ENCODE measurements at places on chromosomes 5 and 9.
A peak's percentile ranks its signal among the peaks of the same experiment; 100 is the strongest.

DNA sequence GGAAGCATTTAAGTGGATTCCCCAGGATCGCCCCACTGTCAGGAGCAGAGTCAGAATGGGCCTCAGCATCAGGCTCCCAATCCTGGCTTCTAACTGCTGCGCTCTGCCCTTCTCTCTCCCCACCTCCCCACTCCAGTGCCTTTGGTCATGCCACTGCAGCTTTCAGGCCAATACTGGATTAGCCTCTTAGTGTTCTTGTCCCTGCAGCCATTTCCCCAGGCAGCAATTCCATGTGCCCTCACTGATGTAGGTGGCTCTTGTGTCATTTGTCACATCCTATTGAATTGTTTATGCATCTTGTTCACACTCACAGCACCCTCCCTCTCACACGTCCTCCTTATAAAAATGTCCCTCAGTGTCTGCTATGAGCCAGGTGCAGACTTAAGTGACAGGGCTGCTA, 544.2 kb upstream of the DAP start:
- no peak for DNase-seq

- no peak for DNase-seq
Measured at GRCh38 chr5:141560725-141561483, 57.9 kb downstream of the DIAPH1 start.

GRCh38 chr9:33273266-33273971, 8.6 kb downstream of the CHMP5 start:
- DNase-seq = no peak

DNA sequence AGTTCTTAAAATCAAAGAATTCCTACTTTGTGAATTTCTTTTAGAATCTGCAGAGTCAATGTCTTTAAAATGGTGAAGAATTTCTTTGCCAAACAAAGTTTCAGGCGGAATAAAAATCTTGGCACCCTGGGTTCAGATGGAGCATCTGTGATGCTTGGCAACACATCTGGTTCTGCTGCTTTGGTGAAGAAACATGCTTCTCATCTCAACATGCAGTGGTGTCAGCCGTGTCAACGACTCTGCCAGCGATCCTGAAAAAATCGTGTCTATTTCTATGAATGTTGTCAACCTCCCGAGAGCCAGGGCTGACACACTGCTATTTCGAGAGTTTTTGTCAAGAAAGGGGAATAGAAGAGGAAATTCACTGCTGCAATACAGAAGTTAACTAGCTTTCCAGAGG, 151.5 kb downstream of the SLF1 start:
- no peak for DNase-seq

GRCh38 chr9:111356481-111357244, 26.6 kb upstream of the OR2K2 start:
- no peak for DNase-seq

GRCh38 chr5:112024769-112025168, 267.8 kb upstream of the NREP start:
- no peak for DNase-seq

- no peak for DNase-seq
Measured at GRCh38 chr5:6822068-6822467, 108.8 kb downstream of the TENT4A start.

GRCh38 chr9:118883411-118883810, 485.8 kb downstream of the BRINP1 start:
- DNase-seq = no peak

- no peak for DNase-seq
Measured at GRCh38 chr5:77957-78804, 13.8 kb upstream of the PLEKHG4B start.

GRCh38 chr5:148457183-148457620, 73.4 kb downstream of the FBXO38 start:
- no peak for DNase-seq

DNA sequence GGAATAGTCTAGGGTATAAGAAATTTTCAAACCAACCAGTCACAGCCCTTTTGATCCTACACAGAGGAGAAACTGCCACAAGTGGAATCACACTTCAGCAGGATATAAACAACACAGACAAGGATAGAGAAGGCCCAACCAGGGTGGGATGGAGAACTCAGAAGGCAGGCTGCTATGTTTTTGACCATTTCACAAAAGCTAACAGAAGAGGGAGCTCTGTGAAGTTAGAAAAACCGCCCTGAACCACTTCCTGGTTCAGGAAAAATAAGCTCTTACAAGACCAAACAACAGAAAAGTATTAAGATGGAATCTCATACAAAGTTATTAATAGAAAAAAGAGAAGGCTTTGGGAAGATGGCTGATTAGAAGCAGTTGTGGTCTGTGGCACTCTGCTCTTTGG, 960 bp upstream of the IFNB1 start:
- no peak for DNase-seq

DNA sequence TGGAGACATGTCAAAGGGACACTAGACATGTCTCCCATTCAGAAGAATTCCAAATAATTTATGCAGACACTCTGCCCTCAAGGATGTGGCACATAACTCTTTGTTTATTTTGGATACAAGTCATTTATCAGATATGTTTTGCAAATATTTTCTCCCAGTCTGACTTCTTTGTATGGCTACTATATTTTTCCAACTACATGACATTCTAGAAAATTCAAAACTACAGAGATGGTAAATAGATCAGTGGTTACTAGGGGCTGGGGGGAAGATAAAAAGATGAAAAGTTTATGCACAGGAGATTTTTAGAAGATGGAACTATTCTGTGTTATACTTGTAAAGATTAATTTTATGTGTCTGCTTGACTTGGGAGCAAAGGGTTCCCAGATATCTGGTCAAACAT, 347.3 kb upstream of the TRPC7 start:
- no peak for DNase-seq

GRCh38 chr9:126495411-126496180, 118.1 kb upstream of the LMX1B start:
- DNase-seq = no peak

GRCh38 chr5:32021771-32022170, 152.3 kb downstream of the GOLPH3 start:
- no peak for DNase-seq

GRCh38 chr9:126704157-126704891, 90.6 kb downstream of the LMX1B start:
- DNase-seq = no peak

DNA sequence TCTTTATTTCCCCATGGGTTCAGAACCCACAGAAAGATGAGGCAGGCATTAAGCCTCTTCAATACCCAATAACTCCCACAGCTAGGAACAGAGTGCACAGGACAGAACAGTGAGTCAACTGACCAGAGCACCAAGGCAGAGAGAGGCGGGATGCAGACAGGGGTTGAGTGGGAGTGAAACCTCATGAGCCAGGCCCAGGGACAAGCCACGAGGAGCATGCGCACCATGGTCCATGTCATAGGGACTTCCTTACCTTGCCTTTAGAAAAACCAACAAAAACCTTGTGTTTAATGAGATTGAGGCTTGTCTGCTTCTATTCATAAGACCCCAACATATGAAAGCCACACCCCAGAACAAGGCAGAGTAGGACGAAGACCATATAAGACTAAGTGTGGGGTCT, 330.6 kb downstream of the DEPDC1B start:
- DNase-seq = no peak

- no peak for DNase-seq
Measured at GRCh38 chr5:75042522-75042921, 9.8 kb downstream of the GCNT4 start.

DNA sequence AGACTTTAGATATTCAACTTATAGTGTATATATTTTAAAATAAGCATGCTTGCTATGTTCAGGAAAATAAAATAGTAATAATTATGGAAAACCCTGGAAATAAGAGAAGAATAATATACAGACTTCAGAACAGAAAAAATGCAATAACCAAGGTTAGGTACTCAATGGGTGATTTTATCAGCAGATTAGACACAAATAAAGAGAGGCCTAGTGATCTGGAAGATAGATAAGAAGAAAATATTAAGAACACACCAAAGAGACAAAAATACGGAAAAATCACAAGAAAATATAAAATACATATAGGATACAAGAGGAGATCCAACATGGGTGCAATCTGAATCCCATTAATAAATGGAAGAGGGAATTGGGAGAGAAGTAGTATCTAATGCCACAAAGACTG, 1348.5 kb upstream of the WWC1 start:
- no peak for DNase-seq

DNA sequence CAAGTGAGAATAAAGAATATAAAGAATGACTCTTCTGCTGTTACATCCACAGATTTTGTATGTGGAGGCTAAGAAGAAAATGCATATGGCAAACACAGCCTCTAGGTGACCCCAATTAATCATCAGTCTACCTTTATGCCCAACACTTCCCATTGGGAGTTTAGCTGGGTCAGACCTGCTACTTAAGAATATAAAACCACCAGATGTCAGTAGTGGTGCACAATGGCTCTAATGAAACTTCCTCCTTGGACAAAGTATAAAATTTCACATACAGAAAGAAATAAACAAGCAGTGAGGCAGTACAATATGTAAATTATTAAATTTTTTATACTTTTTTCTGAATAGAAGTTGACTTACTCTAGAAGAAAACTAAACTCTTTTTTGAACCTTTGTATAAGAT, 539.9 kb downstream of the BRINP1 start:
- no peak for DNase-seq

DNA sequence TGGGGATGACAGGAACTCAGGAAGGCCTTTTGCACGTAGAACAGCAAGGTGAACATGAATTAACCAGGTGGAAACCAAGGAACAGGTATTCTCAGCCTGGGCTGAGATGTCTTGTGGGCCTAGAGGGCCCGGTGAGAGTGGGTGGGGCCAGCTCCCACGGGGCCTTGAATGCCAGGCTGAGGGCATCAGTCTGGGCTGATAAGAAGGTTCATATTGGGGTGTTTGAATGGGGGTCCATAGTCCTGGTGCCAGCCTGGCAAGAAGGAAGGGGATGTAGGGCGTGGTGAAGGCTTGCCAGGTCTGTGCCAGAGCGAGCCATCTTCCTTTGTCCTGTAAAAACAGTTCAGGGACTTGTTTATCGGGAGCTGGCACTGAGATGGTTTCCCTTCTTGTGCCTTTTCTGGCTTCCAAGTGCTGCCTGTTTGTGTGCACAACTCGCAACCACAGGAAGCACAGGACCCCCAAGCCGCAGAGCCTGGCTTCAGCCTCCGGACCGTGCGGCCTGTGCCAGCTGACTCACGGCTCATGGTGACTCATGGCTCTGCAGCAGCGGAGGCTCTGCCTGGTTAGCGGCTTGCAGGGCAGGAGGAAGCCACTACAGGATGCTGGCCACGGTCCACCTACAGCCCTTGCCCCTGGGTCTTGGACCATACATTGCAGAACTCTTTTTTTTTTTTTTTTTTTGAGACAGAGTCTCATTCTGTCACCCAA, 2.4 kb downstream of the CARD19 start:
- DNase-seq = peak; percentile 85

GRCh38 chr9:92968081-92968480, 20.8 kb downstream of the FGD3 start:
- DNase-seq = no peak

GRCh38 chr5:149018909-149019443, 43.9 kb downstream of the SH3TC2 start:
- DNase-seq = no peak

DNA sequence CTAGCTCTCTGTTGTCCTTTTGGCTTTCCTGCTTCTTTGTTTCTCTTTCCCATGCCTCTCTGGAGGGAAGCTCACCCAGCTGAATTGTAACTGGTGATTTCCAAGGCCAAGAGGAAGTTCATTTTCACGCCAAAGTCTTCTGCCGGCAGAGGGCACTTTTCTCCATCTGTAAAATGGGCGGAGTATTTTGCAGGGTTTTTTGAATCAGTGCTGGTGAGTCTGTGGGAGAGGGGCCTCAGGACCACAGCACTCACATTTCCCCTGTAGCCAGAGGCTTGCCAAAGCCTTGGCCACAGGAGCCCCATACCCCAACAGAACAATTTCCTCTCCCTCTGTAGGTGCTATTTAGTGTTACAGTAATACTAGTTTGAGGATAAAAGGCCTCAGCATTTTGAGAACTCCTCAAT, 42.3 kb upstream of the MATR3 start:
- no peak for DNase-seq

DNA sequence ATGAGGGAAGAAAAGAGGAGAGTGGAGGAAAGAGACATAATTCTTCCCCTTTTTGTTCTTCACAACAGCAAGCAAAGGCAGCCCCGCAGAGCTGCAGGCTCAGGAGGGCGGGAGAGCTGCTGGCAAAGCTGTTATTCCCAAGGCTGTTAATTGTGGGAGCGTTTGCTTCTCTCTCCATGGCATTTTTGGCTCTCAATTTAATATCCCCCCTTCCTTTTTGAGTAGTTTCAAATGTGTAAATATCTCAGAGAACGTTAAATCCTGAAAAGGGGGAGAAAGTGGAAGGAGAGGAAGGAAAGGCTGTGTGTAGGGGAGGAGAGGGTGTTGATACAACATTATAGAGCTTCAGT, 165.7 kb downstream of the NSG2 start:
- no peak for DNase-seq

- no peak for DNase-seq
Measured at GRCh38 chr9:1748407-1748806, 266.7 kb upstream of the SMARCA2 start.

GRCh38 chr9:4298255-4299004, 1.4 kb downstream of the GLIS3 start:
- DNase-seq = peak; percentile 24

GRCh38 chr5:142587354-142587965, 98.4 kb downstream of the FGF1 start:
- DNase-seq = no peak

DNA sequence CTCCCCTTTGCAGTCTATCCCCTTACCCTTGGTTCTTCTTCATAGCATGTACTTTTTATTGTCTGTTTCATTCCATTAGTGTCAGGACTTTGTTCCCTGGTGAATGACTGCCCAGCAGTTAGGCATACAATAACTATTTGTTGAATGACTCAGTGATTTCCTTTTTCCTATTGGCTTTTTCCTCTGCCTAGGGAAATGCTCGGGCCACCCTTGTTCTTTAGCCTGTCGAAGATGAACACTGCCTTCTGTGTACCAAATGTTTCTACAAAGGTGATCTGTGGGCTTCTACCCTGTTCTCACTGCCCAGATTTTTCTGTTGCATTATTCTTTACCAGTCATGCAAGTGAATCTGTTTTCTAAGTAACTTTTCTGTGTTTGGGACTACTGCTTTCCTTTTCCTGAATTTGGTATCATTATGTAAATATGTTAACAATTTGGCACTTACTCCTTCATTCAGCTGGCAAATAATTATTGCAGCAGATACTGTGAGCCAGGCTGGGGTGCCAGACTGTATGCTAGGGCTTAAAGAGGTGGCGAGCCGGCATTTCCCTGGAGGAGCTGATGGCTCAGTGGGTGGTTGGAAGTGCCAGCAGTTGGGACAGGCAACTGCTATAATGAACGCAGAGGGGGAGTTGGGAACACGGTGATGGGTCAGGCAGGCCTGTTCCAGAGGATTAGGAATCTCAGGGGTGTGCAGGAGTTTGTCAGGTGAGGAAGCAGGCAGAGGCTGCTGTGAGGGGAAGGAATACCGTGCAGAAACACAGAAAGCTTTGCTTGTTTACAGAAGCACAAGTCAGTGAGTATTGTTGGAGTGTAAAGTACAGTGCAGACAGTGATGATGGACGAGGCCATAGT, 30.6 kb downstream of the KDM4C start:
- no peak for DNase-seq

Measured in C1 segment of cervical spinal cord (tissue), 14 donors.